Pancreas (tissue), 10 donors: ENCODE measurements at places on chromosomes 4 and X. TPM values are rescaled to one million over a fixed set of nuclear protein-coding genes. Genes with fewer than 3 reads are reported as not detected.

CWH43 gene
- total RNA-seq, result not detected

KCNE5 gene
- total RNA-seq, result not detected

DGKK gene
- not detected for total RNA-seq

ZNF275 gene
- total RNA-seq, result 7.6 TPM

SMR3B gene
- total RNA-seq, result not detected

NSG1 gene
- 1.3 TPM for total RNA-seq

SLC7A11 gene
- total RNA-seq, result 1.3 TPM

TMPRSS11A gene
- total RNA-seq, result not detected

DNAAF6 gene
- not detected for total RNA-seq

DOK7 gene
- 5.1 TPM for total RNA-seq

SFRP2 gene
- 2.8 TPM for total RNA-seq

SYNPO2 gene
- 6.2 TPM for total RNA-seq

CT45A10 gene
- total RNA-seq, result not detected

POU3F4 gene
- total RNA-seq, result not detected

FGF13 gene
- 0.35 TPM for total RNA-seq

SRPX2 gene
- 1.2 TPM for total RNA-seq

SMIM31 gene
- total RNA-seq, result 0.74 TPM

GRPR gene
- 7.1 TPM for total RNA-seq

PDLIM3 gene
- total RNA-seq, result 7.0 TPM

TLL1 gene
- total RNA-seq, result 1.1 TPM

MAGEB3 gene
- not detected for total RNA-seq

RBM47 gene
- 47.8 TPM for total RNA-seq
